ENCODE measurements at places on chromosomes 1 and 21.

DNA sequence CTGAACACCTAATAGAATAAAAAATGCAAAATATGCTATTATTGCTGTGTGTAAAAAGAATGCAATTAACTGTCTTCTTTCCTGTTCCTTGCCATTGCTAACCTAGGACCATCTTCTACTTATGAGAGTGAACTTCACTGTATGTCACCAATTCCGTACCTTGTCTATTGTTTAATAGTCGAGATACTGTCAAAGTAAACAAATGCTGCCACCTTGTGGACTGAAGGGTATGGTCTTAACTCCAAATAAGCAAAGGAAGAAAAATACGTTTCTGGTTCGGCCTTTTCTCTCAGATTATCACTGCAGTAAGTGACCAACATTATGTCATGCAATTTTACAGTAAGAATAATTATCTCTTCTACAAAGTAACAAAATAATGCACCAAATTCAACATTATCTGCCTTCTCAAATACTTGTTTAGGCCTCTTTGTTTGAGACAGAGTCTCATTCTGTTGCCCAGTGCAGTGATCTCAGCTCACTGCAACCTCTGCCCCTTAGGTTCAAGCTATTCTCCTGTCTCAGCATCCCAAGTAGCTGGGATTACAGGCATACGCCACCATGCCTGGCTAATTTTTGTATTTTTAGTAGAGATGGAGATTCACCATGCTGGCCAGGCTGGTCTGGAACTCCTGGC, 133.4 kb downstream of the COP1 start:
- DNase-seq, result peak; percentile 70

DNA sequence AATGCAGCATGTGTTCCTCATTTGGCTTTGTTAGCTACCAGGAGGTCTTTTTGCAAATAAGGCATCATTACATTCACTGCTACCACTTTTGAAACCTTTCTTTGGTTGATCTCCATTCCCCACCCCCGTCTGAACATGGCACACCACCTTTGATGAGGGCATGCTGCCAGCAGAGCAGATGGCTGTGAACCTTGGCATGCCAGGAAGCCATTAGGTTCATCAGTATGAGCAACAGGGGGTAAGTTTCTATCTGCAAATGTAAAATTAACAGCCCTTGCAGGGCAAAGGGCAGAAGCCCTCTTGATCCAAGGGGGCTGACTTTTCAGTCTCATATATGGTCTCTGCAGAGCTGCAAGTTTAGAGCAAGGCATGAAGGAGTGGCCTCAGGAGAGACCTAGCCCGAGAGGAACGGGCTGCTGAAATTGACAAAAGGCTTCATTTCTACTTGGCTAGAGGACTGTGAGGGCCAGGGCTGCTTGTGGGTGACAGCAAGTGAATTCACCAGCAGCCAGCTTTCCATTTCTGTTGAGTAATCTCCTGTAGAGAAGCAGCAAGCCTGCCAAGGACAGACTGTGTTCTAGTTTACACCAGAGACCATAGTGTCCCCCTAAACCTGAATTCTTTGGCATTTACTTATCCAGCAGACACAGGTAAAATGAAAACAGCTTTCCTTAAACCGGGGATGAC, 127.9 kb downstream of the ZNF326 start:
- DNase-seq, result no peak

GRCh38 chr1:35532497-35533223, 24.5 kb downstream of the KIAA0319L start:
- peak; percentile 30 for DNase-seq

- DNase-seq, result peak; percentile 13
Observed at GRCh38 chr1:54681358-54681757, 34.3 kb upstream of the TTC4 start.

GRCh38 chr21:15421947-15422346, 307.8 kb upstream of the USP25 start:
- no peak for DNase-seq

- no peak for DNase-seq
Observed at GRCh38 chr21:33070998-33071769, 1.2 kb downstream of the OLIG1 start.

- DNase-seq, result no peak
Observed at GRCh38 chr1:228023294-228023639, 16.5 kb downstream of the WNT3A start.

- DNase-seq, result no peak
Observed at GRCh38 chr1:40758004-40758403, 25.6 kb upstream of the KCNQ4 start.

- no peak for DNase-seq
Observed at GRCh38 chr1:32363713-32364112, 1.4 kb downstream of the TSSK3 start.

GRCh38 chr21:45265721-45266517, 21.8 kb downstream of the POFUT2 start:
- DNase-seq, result no peak
